ENCODE measurements at places on chromosomes 11 and 22.

GRCh38 chr11:9616858-9617257 lies 43.4 kb downstream of the WEE1 start:
- no peak for DNase-seq

DNA sequence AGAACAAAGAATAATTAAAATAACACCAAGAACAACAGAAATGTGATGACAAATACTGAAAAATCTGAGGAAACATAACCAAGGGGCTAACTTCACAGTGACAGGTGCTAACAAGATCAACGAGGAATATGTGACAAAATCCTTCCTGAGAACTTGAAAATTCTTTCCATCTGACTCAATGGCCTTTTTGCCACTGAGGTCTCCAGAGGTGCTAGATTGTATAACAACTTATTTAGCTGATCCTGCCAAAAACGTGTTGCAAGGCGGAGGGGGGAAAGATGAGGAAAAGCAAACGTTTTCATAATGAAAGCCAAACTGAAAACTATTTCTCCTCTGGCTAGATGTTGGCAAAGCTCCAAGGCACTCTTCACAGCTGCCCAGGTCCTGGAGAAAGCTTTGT lies 364.5 kb downstream of the NTM start:
- no peak for DNase-seq

GRCh38 chr11:74485868-74486267 lies 7.7 kb downstream of the LIPT2 start:
- DNase-seq = no peak

GRCh38 chr11:121344824-121345223 lies 52.3 kb downstream of the SC5D start:
- DNase-seq = no peak

DNA sequence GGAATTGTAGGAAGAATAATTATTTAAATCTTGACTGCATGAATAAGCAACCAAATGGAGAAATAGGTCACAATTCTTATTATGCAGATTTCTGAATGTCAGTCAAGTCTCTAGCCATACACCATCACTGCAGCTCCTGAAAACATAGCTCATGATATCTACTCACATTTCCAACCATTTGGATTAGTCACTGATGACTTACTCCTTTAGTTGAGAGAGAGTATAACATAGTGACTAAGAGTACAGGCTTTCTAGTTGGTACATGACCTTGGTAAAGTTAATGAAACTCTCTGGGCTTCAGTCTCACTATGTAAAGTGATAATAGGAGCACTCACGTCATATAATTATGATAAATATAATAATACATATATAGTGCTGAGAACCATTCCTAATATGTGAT lies 265.2 kb downstream of the KCNA4 start:
- DNase-seq = no peak

DNA sequence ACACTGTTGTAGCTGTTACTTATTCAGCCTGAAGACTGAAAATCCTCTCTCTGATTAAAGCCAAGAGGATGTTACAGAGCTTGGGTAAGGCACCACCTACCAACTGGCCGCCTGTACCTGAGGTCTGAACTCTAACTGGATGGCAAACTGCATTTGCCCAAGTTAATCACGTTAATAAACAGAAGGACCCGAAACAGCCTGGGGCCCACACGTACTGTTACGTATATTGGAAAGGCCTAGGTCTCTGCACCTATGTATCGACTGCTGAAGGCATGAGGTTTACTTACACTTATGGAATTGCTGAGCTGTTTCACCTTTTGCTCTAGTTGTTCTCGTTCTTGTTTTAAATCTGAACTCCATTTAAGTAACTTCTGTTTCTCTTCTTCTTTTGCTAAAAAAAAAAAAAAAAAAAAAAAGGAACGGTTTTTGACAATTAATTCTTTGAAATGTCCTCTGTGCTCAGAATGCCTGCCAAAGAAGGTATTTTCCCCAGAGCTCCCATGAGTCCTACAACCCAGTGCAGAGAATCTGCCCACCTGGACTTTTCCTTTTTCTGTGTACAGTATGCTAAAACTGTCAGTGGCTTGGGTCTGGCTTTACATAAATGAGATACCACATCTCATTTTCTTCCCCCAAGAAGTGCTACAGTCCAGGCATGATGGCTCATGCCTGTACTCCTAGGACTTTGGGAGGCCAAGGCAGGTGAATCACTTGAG lies 13.1 kb downstream of the LARGE2 start:
- no peak for DNase-seq

GRCh38 chr11:124075841-124076651 lies 34.9 kb upstream of the OR10G7 start:
- DNase-seq = no peak

- DNase-seq = no peak
These were observed 6.4 kb downstream of the MS4A15 start for GRCh38 chr11:60762851-60763691.

- DNase-seq = no peak
These were observed 31.8 kb downstream of the PPFIBP2 start for GRCh38 chr11:7545611-7546010.

DNA sequence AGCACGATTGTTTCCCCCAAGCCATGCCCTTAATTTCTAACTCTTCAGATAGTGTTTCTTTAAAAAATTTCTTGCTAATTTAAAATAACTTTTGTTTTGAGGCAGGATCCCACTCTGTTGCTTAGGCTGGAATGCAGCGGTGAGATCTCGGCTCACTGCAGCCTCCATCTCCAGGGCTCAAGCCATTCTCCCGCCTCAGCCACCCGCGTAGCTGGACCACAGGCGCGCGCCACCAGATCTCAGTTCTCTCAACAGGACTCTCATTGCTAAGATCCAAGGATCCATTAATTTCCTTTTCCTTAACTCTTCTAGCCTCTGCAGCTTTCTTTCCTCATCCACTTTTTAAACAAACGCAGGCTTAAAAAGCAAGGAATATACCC lies 327 bp upstream of the MED17 start:
- DNase-seq = no peak

GRCh38 chr11:2700415-2701211 lies 819 bp upstream of the KCNQ1OT1 start:
- DNase-seq = no peak

GRCh38 chr11:18171377-18172000 lies 1.1 kb upstream of the MRGPRX4 start:
- DNase-seq = no peak

DNA sequence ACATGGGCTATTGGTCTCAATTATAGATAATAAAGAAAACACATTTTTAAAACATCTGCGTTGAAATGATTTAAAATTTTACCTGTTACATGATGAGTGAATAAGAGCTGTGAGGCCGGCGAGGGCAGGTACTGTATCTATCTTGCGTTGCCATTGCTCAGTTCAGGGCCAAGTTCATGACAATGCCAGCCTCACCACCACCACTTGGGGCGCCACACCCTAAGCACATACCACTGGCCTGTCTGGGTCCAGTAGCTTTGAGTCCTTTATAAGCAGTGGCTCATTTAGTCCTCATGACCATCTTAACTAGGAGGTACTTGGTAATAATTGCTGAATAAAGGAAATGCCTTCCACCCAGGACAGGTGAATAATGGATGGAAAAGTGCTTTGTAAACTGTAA lies 14.5 kb upstream of the MB start:
- DNase-seq = no peak

- no peak for DNase-seq
These were observed 101.6 kb downstream of the NTM start for GRCh38 chr11:131471976-131472375.

DNA sequence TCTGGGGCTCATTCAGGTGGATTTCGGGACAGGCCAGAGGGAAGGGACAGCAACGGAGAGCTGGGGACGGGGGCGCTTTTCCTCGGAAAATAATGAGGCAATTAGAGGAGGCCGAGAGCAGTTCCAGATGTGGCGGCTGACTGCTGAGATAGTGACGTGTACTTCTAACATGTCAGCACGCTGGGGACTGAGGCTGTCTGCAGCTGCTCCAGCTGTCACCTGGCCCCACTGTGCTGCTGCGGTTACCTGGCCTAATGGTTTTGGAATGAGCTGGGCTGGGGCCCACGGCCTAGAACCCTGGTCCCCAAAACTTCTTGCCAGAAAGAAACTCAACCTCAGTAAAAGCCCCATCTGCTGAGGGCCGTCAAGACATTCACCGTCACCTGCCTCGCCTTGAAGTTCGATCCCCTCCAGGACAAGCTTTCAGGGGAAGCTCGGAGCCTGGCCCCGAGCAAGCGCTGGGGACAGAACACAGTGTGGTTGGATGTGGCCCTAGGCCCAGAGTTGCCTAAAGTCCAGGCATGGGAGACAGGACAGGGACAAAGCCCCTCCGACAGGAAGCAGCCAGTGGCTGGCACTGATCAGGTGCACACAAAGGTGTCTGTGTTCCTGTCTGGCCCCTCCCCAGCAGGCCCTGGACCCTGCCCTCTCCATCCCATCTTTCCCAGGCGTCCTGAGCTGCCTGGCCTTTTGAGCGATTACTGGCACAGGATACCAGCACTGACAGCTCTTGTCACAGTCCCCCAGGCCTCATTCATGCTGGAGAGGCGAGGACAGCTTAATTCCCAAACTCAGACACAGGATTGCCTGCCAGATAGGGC lies 22.1 kb downstream of the RPUSD4 start:
- no peak for DNase-seq

GRCh38 chr11:28017816-28018215 lies 90.1 kb downstream of the KIF18A start:
- no peak for DNase-seq

DNA sequence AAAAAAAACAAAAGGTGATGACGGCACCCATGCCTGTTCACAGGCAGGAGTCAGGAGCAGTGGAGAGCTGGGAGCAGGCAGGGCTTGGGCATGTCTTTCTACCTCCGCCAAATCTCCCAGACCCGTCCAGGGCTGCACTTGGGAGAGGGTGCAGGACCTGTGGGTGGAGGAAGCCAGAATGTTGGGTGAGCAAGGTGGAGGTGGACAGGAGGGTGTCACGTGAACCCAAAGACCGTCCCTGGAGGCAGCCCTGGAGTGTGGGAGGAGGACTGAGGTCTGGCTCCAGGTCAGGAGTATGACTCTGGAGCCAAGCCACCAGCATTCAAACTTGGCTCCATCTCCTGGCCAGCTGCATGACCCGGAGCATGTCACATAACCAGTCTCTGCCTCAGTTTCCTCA lies 26.6 kb upstream of the RELT start:
- DNase-seq = no peak

DNA sequence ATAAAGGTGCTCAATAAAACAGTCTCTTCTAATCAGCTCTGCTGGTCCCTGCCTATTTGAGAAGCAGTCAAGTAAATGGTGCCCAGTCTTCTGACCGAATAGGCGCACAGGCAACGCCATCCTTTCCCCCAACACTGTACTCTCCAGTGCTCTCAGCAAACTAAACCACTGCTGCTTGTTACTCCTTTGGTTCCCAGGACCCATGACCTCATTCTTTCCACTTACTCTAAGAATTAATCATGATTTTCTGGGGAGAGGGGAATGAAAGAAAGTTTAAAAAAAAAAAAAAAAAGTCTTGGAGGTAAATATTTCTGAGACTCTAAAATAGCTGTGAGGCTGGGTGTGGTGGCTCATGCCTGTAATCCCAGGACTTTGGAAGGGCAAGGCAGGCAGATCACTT lies 63.7 kb downstream of the SGSM3 start:
- DNase-seq = no peak

GRCh38 chr11:73087730-73088129 lies 54.4 kb downstream of the FCHSD2 start:
- no peak for DNase-seq

DNA sequence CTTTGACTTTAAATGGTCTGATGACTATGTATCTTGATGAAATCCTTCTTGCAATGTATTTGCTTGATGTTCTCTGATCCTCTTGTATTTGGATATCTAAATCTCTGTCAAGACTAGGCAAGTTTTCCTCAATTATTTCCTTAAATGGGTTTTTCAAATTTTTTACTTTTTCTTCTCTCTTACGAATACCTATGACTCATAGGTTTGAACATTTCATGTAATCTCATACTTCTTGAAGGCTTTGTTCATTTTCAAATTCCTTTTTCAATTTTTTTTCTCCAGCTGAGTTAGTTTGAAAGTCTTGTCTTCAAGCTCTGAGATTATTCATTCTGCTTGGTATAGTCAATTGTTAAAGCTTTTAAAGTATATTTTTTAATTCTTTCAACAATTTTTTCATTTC lies 13.1 kb downstream of the OR10W1 start:
- no peak for DNase-seq

GRCh38 chr11:133745791-133746190 lies 99.5 kb downstream of the SPATA19 start:
- no peak for DNase-seq

GRCh38 chr11:25180187-25180586 lies 683.3 kb downstream of the LUZP2 start:
- DNase-seq = no peak

- DNase-seq = no peak
These were observed 231.3 kb upstream of the B3GAT1 start for GRCh38 chr11:134643115-134644012.

DNA sequence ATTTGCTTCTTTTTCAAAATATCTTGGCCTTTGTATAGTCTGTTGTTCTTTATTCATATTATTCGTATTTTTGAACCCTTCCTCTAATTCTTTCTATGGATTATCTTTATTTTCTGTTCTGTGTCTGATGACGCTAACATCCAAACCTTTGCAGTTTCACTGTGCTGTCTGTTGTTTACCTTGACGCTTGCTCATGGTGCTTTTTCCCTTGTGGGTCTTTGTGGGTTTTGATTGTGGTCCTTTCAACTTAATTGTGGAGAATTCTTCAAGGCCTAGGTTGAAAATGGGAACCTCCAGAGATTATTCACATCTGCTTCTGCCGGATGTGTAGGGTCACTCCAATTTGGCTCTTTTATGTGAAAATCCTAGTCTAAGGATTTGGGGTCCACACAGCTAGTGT lies 34.6 kb downstream of the PARVG start:
- DNase-seq = no peak

DNA sequence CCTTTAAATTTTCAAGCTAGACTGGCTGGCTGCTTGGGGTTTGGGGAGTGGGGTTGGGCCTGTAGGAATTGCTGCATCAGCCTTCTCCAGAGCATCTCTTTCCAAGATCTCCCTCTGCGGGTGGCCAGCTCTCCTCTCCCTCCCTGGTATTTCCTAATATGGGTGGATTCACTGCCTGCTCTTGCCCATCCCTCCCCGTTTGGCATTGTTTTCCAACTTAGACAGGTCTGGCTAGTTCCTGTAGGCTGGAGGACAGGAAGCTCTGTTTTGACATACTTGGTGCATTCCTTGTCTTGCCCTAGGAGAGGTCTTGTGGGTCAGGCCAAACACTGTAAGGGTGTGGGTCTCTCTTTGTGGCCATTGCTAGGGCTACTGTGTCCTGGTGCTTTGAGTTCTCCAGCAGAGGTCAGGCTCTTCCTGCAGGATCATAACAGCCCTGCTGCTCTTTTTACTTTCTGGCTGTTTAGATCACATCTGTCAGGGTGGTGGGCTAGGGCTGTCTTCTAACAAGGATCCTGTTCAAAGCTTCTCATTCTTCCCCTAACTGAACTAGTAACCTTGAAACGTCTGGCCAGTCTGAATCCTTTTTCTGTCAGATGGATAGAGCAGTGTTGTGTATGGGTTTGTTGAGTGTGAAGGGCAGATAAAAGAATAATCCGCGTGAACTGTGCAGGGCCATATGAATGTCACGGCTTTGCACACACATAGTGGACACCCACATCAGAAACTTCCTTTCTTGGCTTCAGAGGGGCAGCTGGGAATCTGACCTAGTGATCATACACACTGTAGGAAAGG lies 18.3 kb upstream of the MICALL1 start:
- DNase-seq = no peak

All from activated T-helper 1 cell treated with anti-CD3 and anti-CD28 coated beads, Interleukin-2, amount 50 U/mL, for 16 hours (primary cell).